ENCODE measurements at places on chromosomes 5 and 9. TPM values are rescaled to one million over a fixed set of nuclear protein-coding genes. Genes with fewer than 3 reads are reported as not detected.

The TBC1D13 gene
- 7.1 TPM for total RNA-seq

The C5orf52 gene
- total RNA-seq, result not detected

The DNAH5 gene
- 0.20 TPM for total RNA-seq

The NSG2 gene
- 3.1 TPM for total RNA-seq

The CDH9 gene
- not detected for total RNA-seq
